ENCODE measurements at places on chromosomes 3 and 15.

DNA sequence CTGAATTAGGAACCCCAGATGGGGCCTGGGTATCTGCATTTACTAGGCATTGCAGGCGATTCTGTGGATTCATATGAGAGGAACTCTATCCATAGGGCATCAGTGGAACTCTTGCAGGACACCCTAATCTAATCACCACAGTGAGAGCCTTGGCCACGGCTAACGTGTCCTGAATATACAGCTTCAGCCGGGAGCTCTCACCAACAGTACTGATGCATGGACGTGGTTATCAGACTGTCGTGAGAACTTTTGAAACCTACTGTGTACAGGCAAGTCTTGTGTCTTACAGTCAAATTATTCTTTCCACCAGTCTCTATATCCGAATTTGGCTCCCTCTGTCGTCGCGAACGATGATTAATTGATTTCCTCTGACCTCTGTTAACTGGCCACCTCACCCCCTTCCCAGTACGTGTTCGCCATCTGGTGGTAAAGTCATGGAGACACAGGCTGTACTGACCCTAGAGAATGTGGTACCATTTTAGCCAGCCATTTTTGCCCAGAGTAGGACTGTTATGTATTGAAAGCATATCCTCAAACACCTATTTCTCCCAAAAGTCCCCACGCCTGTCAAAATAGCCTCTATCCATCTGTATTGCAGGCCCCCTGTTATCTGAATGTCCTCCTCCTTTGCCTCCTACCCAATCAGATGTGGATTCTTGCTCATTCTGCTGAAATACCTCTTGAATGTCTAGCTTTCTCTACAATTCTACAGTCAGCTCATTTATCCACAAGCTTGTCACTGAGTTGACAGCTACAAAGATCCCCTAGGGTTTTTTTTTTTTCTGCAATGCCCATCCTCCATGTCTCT lies 39.7 kb downstream of the GLDN start:
- peak; percentile 69 for DNase-seq

DNA sequence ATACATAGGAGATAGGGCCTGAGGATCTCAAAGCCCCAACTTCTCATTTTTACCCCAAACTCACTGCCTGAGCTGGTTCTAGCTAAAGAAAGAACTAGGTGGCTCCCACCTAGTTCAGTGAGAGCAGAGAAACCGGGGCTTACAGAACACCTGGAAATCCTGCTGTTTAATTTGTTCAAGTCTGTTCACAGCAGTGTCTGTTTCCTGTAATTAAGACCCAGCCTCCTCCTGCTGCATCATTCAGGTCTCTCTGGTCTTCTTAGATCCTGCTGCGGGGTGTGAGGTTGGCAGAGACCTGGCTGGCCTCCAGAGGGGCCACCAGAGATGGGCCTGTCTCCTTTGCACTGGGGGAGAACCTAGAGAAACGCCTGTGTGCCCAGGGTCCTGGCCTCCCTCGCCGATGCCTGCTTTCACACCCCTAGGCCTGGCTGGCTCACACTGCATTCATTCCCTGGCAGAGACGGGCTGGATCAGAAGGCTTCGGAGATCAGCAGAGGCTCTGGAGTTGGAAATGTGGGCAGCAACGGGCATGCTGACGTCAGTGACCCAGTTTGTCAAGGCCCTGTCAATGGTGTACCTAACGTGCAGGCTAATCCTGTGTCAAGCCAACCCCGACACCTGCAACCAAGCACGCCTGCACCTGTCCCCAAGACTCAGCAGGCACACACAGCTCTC lies 4.9 kb upstream of the CHRNA3 start:
- DNase-seq, result no peak

DNA sequence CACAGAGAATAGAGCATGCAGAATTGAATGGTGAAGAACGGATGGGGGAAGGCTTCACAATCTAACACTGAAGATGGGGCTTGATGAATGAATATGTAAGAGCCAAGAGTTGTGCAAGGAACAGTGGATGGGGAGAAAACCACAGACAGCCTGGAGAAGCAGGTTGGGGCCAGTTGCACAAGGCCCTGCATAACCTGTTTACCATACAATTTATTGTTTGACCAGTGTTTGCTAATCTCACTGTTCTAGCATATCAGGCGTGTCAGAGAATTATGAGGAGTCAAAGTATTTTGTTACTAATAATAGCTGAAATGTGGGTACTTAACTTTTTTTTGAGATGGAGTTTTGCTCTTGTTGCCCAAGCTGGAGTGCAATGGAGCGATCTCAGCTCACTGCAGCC lies 36.4 kb downstream of the LINS1 start:
- DNase-seq, result no peak

- DNase-seq, result no peak
These were observed 39.1 kb downstream of the TKT start for GRCh38 chr3:53216723-53217122.

- DNase-seq, result no peak
These were observed 8.3 kb upstream of the SEMA7A start for GRCh38 chr15:74442063-74442462.

DNA sequence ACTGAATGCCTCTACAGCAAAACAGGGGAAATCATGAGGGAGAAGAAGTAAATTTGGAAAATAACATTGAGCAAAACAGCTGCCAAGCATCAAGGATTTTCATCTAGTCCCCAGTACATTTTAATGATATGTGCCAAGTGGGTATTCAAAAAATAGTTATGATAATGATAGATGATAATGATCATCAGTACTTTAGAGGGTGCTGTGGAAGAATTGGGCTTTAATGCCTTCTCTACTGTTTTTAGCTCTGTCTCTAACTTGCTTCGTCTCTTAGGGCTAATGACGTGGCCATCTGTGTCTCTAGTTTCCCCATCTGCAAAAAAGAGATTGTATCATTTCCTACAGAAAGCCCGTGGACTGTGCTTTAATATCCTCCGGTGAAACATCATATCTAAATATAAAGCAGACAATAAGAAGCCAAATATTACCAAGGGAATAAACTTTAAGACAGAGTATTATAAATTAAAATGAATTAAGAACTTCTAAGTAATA lies 10.2 kb upstream of the FSIP1 start:
- no peak for DNase-seq

GRCh38 chr15:45182996-45183395 lies 4.8 kb downstream of the SHF start:
- no peak for DNase-seq

- peak; percentile 44 for DNase-seq
These were observed 42.0 kb upstream of the ATP10A start for GRCh38 chr15:25905140-25905539.

DNA sequence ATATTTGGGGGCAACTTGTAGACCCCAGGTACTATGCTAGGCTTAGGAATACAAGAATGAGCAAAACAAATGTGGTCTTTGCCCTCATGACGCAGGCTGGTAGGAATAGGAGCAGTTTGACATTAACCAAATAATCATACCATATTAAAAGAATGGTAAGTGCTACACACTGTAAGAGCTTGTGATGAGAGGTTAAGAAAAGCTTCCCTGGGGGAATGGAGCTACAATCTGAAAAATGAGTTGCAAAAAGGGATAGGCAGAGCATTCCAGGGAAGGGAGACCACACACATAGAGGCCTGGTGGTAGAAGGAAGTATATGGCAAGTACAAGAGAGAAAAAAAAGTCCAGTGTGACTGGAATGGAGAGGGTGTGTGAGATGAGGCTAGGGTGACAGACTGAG lies 37.3 kb downstream of the TMOD3 start:
- no peak for DNase-seq

- no peak for DNase-seq
These were observed 30.8 kb downstream of the ACSBG1 start for GRCh38 chr15:78203346-78204225.

DNA sequence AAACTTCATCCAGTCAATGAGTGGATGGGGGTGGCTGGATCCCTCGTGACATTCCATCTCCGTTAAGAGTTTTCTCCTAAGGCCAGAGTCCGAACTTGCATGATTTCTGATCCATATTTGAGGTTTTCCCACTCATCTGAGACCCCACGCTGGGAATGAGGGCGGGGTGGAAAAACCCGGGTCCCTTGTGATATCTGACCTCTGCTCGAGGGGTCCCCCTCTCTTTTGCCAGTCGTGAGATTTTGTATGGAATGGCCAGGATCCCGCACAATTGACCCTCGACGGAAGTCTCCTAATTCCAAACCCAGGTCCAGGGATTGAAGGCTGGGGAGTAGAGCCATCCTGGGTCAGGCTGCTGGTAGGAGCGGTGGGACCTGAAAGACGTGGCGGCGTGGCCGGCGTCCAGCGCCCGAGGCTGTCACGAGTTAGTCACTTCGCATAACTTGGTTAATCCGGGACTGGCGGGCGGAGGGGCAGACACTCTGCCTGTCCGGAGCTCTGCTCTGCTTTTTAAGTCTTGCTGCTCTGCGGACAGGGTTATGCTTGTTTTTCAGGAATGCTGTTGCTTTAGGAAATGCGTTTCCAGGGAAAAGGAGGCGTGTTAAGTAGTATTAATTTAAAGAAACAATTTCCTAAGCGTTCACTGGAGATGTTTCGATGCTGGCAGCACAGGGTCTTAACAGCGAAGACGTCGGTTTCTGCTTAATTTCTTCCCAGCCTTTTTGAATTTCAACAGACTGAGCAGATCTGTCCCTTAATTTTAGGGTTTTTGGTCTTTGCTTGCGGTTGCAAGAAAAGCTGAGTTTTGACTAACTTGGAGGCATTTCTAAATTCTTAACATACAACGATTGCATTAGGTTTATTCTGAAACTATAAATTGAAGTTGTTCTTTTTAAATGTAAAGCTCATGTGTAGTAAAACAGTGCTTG lies 69.7 kb upstream of the LRRFIP2 start:
- peak; percentile 77 for DNase-seq

DNA sequence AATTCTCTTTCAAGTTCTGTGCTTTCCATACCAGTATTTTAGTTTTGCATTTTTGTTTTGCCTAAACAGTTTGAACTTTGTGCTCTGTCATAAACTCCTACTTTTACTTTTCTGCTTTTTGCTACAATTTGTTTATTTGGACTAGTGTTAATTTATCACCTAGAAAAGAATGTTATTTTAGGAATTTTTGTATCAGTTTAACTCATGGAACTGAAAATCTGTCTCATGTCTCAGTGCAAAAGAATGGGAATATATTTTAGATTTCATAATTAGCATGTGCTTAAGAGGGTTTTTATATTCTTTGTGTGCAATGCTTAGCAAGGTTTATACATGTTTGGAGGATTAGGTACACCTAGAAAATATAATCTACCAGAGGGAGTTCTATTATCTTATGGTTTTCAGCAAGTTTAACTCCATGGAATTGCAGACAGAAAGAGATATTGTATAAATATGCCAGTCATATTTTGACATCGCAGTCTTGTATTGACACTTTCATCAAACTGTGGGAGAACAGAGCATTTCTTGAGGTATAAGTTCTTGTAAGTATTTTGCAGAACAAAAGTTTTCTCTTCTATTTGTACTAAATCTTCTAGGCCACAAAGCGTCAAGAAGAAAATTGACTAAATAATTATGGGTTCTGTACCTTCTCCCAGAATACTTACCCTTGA lies 409.9 kb downstream of the RBMS3 start:
- no peak for DNase-seq

GRCh38 chr15:92294759-92295158 lies 98.9 kb upstream of the ST8SIA2 start:
- no peak for DNase-seq

DNA sequence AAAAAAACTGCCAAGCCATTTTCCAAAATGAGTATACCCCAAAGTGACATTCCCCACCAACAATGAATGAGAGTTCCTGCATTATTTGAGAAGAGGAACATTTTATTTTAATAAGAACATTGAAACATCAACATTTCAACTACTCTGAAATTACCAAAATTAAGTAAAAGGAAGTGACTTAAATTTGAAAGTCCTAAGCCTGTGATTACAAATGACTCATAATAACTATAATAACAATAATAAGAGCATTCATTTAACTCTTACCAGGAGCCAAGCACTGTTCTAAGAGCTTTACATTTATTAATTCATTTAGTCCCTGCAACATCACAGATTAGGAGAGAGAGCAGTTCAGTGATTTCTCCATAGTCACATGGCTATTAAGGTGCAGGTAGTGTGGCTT lies 32.4 kb downstream of the LRRC28 start:
- DNase-seq, result peak; percentile 8

GRCh38 chr3:188516515-188516914 lies 362.6 kb downstream of the LPP start:
- no peak for DNase-seq

DNA sequence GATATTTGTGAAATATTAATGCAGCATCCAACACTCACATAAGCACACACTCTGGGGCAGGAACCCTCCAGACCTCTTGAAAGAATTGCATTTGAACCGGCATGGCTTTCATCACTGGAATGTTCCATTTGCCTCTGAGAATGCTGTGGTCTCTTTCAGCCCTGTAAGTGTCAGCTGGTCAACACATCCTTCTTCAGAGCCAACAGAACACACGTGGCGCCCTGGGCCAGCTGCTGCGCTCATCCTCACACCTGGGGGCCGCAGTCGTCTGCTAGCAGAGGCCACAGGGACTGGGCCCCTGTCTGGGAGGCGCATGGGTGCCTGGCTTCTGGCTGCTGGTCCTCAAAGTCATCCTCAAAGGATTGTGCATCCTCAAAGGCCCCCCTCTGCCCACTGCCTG lies 71.4 kb upstream of the HERC1 start:
- DNase-seq, result no peak

DNA sequence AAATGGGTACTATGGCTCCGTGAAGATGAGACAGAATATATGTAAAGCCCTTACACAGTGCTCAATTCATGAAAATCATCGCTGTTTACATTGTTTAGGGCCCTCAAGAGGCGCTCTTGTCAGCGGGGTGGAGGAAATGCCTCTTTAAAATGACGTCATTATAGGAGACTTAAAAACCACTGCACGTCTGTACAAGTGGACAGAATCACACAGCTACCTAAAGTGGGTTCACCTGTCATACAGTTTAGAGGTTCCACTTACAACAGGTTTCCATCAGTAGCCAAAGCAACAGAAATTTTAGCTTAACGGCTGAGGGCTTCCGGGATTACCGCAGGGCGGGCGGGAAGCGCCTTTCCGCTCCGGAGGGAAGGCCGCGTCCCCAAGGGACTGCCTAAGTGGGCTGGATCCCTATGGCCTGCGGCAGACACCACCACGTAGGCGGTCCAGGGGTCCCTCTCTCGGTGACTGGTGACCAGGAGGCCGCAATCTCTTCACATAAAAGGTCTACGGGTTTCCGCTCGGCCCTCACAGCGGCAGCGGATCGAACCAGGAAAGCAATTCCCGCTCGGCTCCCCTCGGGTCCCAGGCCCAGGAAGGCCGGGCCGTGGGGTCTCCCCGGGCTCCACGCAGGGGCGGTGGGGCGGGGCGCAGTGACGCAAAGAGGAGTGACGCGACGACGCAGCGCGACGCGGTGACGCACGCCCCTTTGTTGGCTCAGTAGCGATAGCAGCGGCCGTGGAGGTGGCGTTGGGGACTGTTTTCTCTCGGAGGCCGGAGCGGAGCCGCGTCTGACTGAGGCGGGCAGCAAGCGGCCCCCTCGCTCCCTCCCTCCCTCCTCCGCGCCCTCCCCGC lies at the start of gene ARIH1:
TSS of gene ARIH1 (plus strand) at position 717 of the 852 bp plus-strand sequence. CDS start 310 bp downstream, outside the sequence.
- DNase-seq, result peak; percentile 83

GRCh38 chr3:52915294-52915693 lies 17.9 kb upstream of the STIMATE start:
- DNase-seq, result no peak

- no peak for DNase-seq
These were observed 44.8 kb downstream of the ABTB1 start for GRCh38 chr3:127717357-127718244.

- DNase-seq, result no peak
These were observed 66.6 kb downstream of the TM4SF4 start for GRCh38 chr3:149541091-149541491.
